ENCODE measurements at places on chromosomes 1 and 21. TPM values are rescaled to one million over a fixed set of nuclear protein-coding genes. Genes with fewer than 3 reads are reported as not detected.

NUDT17 gene
- total RNA-seq = 19.1 TPM

ZSCAN20 gene
- 7.6 TPM for total RNA-seq

GABRD gene
- total RNA-seq = not detected

RGS18 gene
- total RNA-seq = 1.8 TPM

FCGR1A gene
- 15.8 TPM for total RNA-seq

URB2 gene
- total RNA-seq = 26.9 TPM

PTGFR gene
- 3.5 TPM for total RNA-seq

ZYG11A gene
- total RNA-seq = not detected

LRIF1 gene
- 3.0 TPM for total RNA-seq

SLC9A1 gene
- total RNA-seq = 36.3 TPM

SAMSN1 gene
- total RNA-seq = 20.5 TPM

GRCh38 chr1:178077917-178078316 is 16.0 kb upstream of the RASAL2 start:
- H3K27me3 ChIP-seq = no peaks in the 10 kb centered on the region
- no peaks in the 10 kb centered on the region for H3K36me3 ChIP-seq
- H3K27ac ChIP-seq = no peak overlapping the region

DNA sequence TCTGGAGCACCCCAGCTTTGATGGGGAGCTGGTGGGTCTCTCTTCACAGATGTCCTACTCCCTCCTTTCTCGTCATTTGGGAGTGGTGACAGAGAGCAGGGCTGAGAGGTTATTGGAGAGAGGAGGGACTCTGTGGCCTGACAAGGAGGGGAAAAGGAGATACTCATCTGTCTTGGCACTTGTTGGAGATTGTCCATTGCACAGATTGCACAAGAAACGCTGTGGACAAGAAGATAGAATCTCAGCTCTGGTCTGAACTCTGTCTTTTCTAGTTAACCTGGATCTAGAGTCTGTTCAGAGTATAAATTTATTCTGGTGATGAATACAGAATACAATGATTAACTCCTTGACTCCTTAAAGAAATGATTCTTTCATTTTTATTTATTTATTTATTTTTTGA is 22.4 kb upstream of the SMAP2 start:
- no peaks in the 10 kb centered on the region for H3K27me3 ChIP-seq
- no peak overlapping the region for H3K27ac ChIP-seq
- H3K36me3 ChIP-seq = no peaks in the 10 kb centered on the region
- no peak overlapping the region for H3K4me3 ChIP-seq
- DNase-seq = no peak

DNA sequence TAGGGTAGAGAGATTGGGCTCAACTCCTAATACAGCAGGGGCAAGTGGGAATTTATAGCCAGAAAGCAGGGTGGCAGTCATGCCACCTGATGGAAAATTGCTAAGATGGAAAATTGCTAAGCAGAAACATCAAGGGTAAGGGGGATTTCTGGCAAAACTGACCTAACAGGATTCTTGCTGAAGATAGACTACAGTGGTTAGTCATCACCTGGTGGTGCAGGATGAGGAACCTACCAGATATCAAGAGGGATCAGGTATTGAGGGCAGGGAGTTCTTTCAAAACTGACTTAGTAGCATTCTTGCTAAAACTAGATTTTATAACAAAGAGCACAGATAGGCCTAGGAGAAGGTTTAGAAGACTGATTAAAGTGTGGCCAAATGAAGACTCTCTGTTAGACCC is 292.9 kb downstream of the PLPP3 start:
- H3K4me3 ChIP-seq = no peak overlapping the region
- H3K4me1 ChIP-seq = no peaks in the 10 kb centered on the region
- no peak for DNase-seq
- no peaks in the 10 kb centered on the region for H3K27me3 ChIP-seq
- H3K36me3 ChIP-seq = no peaks in the 10 kb centered on the region
- H3K27ac ChIP-seq = no peak overlapping the region

DNA sequence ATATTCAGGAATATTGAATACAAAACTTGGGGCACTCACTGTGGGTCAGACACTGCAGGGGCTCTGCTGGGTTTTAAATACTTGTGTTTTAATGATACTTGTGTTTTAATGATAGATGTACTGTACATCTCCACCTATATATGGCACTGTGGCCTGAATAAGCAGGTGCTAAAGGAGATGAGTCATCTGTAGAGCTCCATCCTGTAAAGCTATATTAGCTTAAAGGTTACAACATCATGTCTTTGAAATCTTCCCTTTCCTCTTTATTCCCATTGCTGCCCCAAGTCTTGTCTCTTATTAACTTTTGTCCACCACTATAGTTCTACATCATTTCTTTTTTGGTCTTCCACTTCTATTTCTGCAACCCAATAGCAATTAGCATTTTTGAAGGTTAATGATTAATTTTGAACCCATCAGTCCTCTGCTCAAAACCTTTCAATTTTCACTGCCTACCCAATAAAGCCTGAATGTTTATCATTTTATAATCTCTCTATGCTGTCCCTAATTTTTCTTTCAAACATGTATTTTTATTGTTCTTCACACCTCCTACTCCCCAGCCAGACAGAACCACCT is 113.3 kb upstream of the PTGFR start:
- no peak overlapping the region for H3K4me3 ChIP-seq
- no peak for DNase-seq
- no peaks in the 10 kb centered on the region for H3K4me1 ChIP-seq
- no peaks in the 10 kb centered on the region for H3K36me3 ChIP-seq

DNA sequence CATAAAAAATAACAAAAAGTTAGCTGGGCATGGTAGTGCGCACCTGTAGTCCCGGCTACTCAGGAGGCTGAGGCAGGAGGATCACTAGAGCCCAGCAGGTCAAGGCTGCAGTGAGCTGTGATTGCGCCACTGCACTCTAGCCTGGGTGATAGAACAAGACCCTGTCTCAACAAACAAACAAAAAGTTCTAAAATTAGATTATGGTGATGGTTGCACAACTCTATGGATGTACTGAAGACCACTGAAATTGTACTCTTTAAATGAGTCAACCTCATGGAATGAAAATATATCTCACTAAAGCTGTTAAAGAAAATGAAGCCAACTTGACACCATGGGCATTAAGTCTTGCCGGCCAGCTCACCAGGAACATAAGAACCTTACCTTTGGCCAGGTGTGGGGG is 9.1 kb downstream of the MRAP start:
- no peak for DNase-seq
- H3K36me3 ChIP-seq = peaks cover 5% of the 10 kb centered on the region
- H3K27ac ChIP-seq = no peak overlapping the region

- DNase-seq = no peak
- no peaks in the 10 kb centered on the region for H3K4me1 ChIP-seq
- H3K27ac ChIP-seq = no peak overlapping the region
- peaks cover 63% of the 10 kb centered on the region for H3K36me3 ChIP-seq
- no peak overlapping the region for H3K4me3 ChIP-seq
Observed at GRCh38 chr1:204545202-204545601, 29.0 kb downstream of the MDM4 start.

- no peaks in the 10 kb centered on the region for H3K27me3 ChIP-seq
- H3K27ac ChIP-seq = no peak overlapping the region
- peaks cover 4% of the 10 kb centered on the region for H3K36me3 ChIP-seq
- H3K4me1 ChIP-seq = no peaks in the 10 kb centered on the region
- no peak for DNase-seq
Observed at GRCh38 chr1:9755441-9755995, 68.2 kb downstream of the CLSTN1 start.

GRCh38 chr1:222610728-222611127 is 7.2 kb upstream of the MIA3 start:
- no peak for DNase-seq
- no peak overlapping the region for H3K4me3 ChIP-seq

DNA sequence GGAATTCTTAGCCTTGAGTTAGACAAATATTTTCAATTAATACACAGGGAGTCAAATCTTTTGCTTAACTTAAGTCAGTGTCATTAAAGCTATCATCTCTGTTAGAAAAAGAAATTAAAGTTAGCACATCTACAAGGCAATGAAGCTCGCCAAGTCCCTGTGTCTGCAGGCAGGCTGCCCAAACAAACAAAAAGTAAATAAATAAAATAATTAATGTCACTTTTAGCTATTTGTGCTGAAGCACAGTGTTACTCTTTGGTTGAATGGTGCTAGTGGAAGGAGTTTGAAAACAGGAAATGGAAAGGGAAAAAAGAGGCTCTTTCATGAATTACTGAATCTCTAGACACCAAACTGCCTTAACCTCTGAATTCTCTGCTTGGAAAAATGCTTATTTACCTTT is 37.1 kb upstream of the COL11A1 start:
- DNase-seq = no peak
- H3K4me3 ChIP-seq = no peak overlapping the region
- H3K4me1 ChIP-seq = no peaks in the 10 kb centered on the region
- no peaks in the 10 kb centered on the region for H3K36me3 ChIP-seq
- no peak overlapping the region for H3K27ac ChIP-seq

DNA sequence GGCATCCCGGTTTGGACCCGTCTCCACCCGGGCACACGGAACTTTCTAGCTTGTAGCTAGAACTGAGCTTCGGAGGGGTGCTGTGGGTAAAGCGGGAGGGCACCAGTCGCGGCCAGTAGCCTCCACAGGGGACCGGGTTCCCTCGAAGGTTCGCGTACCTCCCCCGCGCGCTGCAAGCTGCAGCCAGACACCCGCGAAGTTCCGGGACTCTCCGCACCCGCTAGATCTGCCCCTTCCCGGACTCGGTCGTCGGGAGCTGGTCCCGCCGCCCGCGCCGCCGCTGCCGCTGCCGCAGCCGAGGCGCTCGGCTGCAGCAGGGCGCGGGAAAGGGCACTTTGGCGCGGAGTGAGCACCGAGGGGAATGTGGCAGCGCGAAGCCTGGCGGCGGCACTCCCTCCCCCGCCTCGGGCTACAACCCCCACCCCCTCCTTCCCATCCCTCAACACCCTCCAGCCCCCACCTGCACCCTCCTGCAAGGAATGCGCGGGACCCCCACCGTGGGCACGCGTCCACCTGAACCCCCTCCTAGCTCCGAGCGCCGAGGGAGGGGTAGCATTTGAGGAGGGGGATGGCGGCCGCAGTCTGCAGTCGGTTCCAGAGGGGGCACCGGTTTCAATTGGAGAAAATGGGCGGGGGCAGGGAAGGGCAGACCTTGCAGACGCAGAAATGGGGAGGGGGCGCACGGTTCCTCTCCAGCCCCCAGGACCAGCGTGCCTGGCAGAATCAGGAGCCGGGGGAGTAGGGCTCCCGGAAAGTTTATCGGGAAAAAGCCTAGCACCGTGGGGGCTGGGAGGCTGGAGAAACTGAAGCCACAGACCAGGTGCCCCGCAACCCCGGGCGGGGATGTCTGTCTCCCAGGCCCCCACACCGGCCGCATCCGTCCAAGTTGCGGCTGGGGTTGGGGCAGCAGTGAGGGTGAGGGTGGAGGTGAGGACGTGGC is 968 bp downstream of the CSMD2 start:
- no peak overlapping the region for H3K27ac ChIP-seq
- DNase-seq = no peak
- H3K4me3 ChIP-seq = peak overlapping the region; percentile 73
- H3K27me3 ChIP-seq = no peaks in the 10 kb centered on the region
- H3K4me1 ChIP-seq = peaks cover 25% of the 10 kb centered on the region
- no peaks in the 10 kb centered on the region for H3K36me3 ChIP-seq

- H3K27me3 ChIP-seq = no peaks in the 10 kb centered on the region
- no peak overlapping the region for H3K27ac ChIP-seq
- peak overlapping the region; percentile 11 for H3K4me3 ChIP-seq
- no peak for DNase-seq
- H3K4me1 ChIP-seq = no peaks in the 10 kb centered on the region
- no peaks in the 10 kb centered on the region for H3K36me3 ChIP-seq
Observed at GRCh38 chr1:32275424-32275823, 16.5 kb upstream of the HDAC1 start.

DNA sequence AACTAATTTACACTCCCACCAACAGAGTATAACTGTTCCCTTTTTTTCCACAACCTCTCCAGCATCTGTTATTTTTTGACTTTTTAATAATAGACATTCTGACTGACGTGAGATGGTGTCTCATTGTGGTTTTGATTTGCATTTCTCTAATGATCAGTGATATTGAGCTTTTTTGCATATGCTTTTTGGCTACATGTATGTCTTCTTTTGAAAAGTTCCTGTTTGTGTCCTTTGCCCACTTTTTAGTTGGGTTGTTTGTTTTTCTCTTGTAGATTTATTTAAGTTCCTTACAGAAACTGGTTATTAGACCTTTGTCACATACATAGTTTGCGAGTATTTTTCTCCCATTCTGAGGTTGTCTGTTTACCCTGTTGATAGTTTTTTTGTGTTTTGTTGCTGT is 375.2 kb downstream of the MATN1 start:
- no peaks in the 10 kb centered on the region for H3K36me3 ChIP-seq
- no peaks in the 10 kb centered on the region for H3K4me1 ChIP-seq
- no peak for DNase-seq
- no peak overlapping the region for H3K27ac ChIP-seq
- no peaks in the 10 kb centered on the region for H3K27me3 ChIP-seq

GRCh38 chr1:206469411-206469932 is 804 bp upstream of the IKBKE start:
- H3K4me1 ChIP-seq = peaks cover 11% of the 10 kb centered on the region
- H3K4me3 ChIP-seq = no peak overlapping the region
- no peak for DNase-seq
- H3K36me3 ChIP-seq = no peaks in the 10 kb centered on the region

GRCh38 chr1:221963742-221964141 is 221.9 kb upstream of the DUSP10 start:
- H3K4me1 ChIP-seq = no peaks in the 10 kb centered on the region
- H3K36me3 ChIP-seq = no peaks in the 10 kb centered on the region
- H3K4me3 ChIP-seq = no peak overlapping the region
- DNase-seq = no peak
- H3K27ac ChIP-seq = no peak overlapping the region

GRCh38 chr1:178389441-178389840 is 107.3 kb downstream of the CLEC20A start:
- no peak overlapping the region for H3K27ac ChIP-seq
- H3K27me3 ChIP-seq = no peaks in the 10 kb centered on the region
- no peaks in the 10 kb centered on the region for H3K36me3 ChIP-seq
- peaks cover 15% of the 10 kb centered on the region for H3K4me1 ChIP-seq

- no peak for DNase-seq
- no peak overlapping the region for H3K27ac ChIP-seq
- H3K36me3 ChIP-seq = no peaks in the 10 kb centered on the region
- peaks cover 14% of the 10 kb centered on the region for H3K4me1 ChIP-seq
Observed at GRCh38 chr1:98045211-98045766, 124.5 kb upstream of the DPYD start.

DNA sequence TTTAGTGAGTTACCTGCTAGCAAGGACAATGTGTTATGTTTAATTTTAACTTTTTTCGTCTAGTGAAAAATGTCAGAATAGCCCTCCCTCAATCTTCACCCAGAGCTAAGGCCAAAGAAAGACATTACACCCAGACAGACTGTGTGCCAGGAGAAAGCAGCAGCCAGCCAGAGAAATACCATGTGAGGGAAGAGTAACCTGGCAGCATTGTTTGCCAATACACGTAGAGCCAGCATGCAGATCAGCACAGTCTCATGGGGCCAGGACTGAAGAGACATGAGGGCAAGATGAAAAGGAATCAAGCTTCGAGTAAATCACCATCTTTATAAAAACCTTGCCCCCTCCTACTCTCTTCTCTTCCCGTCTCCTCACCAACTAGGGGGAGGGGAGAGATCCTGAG is 88.5 kb upstream of the ADAR start:
- H3K4me3 ChIP-seq = no peak overlapping the region
- no peaks in the 10 kb centered on the region for H3K4me1 ChIP-seq
- H3K36me3 ChIP-seq = no peaks in the 10 kb centered on the region
- H3K27ac ChIP-seq = no peak overlapping the region
- no peaks in the 10 kb centered on the region for H3K27me3 ChIP-seq

- no peak for DNase-seq
- H3K27me3 ChIP-seq = no peaks in the 10 kb centered on the region
- H3K4me3 ChIP-seq = no peak overlapping the region
- no peak overlapping the region for H3K27ac ChIP-seq
Observed at GRCh38 chr1:3405974-3406867, 48.2 kb upstream of the ARHGEF16 start.

GRCh38 chr1:44826375-44827196 is 16.5 kb downstream of the PTCH2 start:
- no peak for DNase-seq
- no peaks in the 10 kb centered on the region for H3K4me1 ChIP-seq
- no peaks in the 10 kb centered on the region for H3K36me3 ChIP-seq
- no peaks in the 10 kb centered on the region for H3K27me3 ChIP-seq
- no peak overlapping the region for H3K4me3 ChIP-seq

All from thoracic aorta (tissue), 2 donors.